ENCODE measurements at places on chromosomes 1 and 21.

- DNase-seq: no peak
Observed at GRCh38 chr1:241235256-241235897, 121.6 kb downstream of the RGS7 start.

DNA sequence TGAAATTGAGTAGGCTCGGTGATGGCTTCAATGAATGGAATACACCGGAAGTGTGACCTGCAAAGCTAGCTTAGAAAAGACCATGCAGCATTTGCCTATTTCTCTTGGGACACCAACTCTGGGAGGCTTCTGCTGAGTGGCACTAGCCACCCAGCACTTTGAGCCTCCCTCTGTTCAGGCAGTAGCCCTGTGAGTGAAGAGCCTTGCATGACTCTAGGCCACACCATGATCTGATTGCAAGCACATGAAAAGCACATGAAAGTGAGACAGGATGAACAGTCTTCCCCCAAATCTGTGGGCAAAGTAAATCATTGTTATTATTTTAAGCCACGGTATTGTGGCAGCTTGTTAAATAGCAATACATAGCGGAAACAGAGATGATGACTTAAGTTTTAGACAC is 2.8 kb downstream of the CD48 start:
- no peak for DNase-seq

DNA sequence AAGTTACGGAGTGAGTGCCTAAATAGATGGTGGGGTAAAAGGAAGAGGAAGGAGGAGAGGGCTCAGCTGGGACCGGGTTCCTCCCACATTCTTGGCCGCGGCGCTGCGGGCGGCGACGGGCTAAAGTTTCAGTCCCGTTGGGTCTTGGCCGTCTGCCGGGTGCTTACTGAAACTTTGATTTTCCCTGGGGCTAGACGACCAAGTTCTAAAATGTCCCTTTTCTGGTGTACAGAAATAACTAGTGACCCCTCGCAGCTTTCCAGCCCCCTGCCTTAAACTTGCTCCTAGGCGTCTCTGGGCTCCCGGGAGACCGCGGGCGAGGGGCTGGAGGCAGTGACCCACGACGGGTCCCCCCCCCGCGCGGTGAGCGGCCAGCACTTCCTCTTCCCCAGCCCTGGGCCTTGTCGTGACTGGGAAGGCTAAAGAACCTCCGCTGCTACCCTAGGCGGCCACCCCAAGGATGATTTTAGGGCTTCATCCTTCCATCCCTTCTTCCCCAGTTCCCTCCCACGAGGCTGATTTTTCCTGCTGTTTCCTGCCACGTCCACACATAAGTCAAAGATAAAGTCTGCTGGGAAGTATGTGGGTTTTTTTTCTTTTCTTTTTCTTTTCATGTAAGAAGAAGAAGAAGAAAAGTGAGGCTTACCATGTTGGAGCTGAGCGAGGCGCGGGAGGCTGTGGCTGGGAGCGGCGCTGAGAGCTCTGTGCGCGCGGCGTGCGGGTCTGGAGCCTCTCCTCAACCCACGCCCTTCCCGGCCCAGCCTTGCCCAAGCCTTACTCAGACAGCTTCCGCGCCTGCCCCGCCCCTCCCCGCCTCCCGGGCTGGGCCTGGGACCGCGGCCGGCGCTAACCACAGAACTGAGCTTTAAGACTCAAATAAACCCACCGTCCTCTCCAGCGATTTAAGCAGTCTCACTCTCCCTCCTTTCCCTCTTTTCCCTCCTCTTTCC is at the start of gene S100A11:
Gene S100A11, minus strand, starts transcription at position 738 of the 950 bp plus-strand sequence. Its CDS starts 89 bp downstream, at position 649.
- peak; percentile 86 for DNase-seq

GRCh38 chr1:41861535-41862383 is 57.0 kb downstream of the HIVEP3 start:
- DNase-seq: no peak

DNA sequence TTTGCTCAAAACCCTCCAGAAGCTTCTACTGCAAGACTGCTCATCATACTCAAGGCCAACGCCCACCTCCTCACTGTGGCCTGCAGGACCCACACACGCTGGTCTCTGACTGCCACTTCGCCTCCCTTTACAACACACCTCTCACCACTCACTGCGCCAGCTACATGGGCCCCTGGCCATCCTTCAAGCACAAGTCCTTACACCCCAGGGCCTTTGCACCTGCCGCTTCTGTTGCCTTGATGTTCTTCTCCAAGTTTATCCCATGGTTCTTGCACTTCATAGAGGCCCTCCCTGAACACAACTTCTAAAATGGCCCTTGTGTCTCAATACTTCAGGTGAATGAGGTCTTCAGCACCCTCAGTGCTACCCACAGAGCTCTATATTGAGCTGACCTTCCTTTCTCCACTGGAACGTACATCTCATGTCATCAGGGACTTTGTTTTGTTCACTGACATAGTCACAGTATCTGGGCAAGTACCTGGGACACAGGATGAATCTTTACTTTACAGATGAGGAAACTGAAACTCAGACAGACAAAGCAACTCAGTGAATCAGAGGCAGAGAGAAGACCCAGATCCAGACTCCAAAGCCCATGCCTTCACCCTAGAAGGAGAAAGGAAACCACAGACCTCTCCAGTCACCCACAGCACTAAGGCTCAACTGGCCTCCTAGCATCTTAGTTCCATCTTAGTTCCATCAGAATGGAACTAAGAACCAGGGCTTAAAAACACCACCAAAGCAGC is 34.7 kb upstream of the CLSTN1 start:
- DNase-seq: no peak

DNA sequence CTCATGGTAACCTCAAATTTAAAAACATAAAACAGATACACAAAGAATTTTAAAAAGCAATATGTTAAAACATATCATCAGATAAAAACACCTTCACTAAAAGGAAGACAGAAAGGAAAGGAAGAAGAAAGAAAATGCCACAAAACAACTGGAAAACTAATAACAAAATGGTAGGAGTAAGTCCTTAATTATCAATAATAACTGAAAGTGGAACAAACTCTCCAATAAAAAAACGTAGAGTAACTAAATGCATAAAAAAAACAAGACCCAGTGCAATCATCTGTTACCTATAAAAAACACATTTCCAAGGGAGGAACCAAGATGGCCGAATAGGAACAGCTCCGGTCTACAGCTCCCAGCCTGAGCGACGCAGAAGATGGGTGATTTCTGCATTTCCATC is 47.1 kb upstream of the ACADM start:
- DNase-seq: no peak

GRCh38 chr1:171654201-171654941 is 1.9 kb upstream of the MYOC start:
- no peak for DNase-seq

GRCh38 chr1:8384088-8384487 is 66.2 kb downstream of the SLC45A1 start:
- no peak for DNase-seq

GRCh38 chr1:202858331-202858730 is 30.6 kb downstream of the RABIF start:
- no peak for DNase-seq

DNA sequence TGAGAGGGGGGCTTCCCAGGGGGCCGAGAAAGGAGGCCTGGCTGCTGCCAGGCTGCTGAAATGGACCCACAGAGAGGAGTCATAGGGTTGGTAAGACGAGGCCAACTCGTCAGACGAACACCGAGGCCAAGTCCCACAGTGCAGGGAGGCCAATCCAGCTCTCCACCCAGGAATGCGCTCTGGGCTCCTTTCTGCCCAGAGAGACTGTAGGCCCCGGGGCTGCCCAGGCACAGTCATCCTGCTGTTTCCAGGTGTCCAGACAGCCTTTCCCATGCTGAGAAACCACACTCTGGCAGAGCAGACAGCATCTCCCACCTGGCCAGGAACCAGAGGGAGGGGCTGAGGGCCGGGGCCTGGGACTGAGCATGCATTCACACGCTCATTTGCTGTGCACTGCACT is 26.7 kb upstream of the RSPO1 start:
- DNase-seq: peak; percentile 77

- DNase-seq: peak; percentile 49
Observed at GRCh38 chr1:170664828-170665612, 1.1 kb downstream of the PRRX1 start.

DNA sequence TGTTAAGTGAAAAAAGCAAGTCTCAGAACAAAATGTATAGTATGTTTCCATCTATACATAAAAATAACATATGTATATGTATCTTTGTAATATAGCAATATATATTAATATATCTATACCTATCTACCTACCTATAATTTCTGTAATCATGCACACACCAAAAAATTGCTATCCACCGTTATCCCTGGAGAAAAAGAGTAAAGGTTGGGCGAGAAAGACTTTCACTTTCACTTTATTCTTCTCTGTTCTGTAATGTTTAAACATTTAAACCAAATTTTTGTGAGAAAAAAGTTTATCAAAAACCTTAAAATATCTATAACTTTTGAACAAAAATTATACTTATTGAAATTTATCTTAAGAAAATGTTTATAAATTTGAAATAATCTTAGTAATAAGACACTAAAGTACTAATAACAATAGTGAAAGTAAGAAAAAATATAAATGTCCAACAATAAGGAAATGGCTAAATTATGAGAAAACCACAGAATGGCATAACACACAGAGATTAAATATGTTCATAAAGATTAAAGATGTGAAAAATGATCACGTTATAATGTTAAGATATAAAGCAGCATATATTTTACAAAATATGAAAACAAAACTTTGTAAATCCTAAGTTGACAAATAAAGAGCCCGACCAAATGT is 74.0 kb upstream of the LRRC53 start:
- no peak for DNase-seq

DNA sequence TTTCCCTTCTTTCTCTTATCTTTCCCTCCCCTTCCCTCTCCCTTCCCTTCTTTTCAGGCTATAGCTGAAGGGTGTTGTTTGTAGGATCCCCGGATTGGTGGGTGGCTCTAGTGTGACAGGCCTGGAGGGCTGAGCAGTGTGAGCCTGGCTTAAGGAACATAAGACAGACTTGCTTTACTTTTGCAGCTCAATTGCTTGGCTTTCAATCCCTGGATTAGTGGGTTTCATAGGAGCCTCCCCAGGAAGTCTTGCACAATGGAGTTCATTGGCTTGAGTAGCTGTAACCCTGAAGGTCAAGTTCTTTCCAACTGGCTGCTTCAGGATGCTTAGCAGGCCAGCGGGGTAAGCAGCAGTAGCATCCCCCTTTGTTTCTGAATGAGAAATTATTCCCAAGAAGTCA is 126.7 kb downstream of the CAMTA1 start:
- no peak for DNase-seq

GRCh38 chr1:237903961-237904360 is 13.2 kb upstream of the ZP4 start:
- DNase-seq: no peak

DNA sequence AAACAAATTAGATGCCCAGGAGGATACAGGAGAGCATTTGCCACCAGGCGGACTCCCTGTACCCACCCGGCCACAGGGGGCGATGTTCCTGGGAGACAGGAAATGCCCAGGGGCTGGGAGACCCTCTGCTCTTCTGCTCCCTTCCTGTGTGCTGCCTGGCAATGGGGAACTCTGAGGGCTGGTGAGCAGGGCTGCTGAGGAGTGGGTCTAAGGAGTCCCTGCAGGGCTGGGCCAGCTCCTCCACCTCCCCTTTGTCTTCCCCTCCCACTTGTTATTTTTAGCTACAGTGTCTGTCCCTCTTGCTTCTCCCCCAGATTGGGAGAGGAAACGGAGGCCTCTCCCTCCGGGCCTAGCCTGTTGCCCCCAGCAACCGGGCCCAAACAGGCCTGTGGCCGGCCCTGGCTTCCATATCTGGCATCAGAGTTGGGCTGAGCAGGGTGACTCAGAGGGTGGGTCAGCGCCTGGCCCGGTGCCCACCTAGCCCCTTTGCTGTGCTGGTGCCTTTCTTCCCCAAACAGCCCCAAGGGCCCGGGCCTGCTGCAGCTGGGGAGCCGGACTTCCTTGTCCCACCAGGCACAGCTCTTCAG is 11.6 kb downstream of the LMNA start:
- peak; percentile 88 for DNase-seq

DNA sequence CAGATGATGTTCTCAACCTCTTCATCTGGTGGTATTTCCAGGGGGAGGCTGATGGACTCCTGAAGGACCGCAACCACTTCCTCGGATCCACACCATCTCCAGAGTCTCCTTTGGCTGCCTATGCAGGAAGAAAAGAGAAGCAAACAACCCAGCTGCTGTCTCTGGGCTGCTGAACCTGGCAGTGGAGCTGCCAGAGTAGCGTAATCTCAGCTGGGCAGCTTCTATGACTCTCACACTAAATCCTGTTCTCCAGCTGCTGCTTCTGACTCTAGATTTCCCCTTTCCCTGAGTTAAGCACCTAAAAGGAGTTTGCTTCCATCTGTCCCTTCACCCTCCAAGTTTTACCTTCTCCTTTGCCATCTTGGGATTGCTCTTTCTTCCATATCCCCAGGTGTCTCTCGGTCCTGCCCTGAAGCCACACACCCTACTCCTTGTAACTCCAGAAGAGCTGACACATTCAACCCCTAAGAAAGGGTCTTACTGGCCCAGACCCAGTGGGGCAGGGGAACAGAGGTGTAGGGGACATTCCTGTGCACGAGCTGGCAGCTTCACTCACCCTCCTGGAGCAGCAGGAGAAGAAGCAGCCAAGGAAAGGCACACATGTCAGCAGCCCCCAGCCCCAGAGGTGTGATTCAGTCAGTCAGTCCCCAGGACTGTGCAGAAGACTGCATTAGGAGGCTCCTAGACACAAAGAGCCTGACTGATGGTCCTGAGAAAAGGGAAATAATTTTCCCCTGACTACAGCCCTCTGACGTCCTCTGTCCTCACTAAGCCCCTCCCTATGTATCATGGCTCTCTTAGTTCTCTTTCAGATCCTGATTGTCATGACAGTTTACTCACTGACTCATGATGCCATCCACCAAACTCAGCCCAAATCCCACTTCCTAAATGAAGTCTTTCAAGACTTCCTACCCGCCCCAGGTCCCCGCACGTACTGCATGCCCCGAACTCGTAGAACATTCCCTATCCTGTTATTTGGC is at the start of gene SLAMF9:
Gene SLAMF9, minus strand, starts transcription at position 702 of the 980 bp plus-strand sequence. Its CDS starts 100 bp downstream, at position 602.
- DNase-seq: no peak

GRCh38 chr1:31745096-31745945 is 18.8 kb downstream of the ADGRB2 start:
- DNase-seq: peak; percentile 87

DNA sequence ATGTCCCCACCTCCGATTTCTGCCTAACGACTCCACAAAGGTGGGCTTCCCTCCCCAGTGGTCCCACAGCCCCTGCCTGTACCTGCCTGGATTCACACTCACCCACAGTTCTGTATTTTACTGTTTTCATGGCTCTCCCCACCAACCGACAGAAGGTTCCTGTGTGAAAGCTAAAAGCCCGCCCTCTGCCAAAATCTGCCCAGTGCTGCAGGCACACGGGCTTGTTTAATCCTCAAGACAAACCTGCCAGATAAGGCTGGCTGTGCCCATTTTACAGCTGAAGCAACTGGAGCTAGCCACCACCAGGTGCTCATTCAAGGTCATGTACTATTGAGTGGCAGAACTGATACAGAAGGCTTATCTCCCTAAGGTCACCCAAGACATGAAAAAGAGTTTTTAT is 114.5 kb downstream of the HIVEP3 start:
- no peak for DNase-seq

DNA sequence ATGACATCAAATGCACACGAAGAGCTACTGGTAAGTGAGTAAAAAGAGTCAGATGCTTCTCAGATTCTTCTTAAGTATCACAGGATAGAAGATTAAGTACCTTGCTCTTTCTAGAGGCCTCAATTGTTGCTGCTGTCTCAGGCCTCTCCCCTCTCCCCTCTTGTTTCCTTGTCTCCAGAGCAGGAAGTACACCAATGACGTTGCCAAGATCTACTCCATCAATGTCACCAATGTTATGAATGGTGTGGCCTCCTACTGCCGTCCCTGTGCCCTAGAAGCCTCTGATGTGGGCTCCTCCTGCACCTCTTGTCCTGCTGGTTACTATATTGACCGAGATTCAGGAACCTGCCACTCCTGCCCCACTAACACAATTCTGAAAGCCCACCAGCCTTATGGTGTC is 21.3 kb upstream of the SARS1 start:
- DNase-seq: no peak

- DNase-seq: no peak
Observed at GRCh38 chr21:42632336-42632751, 21.1 kb upstream of the PDE9A start.
